ENCODE measurements at places on chromosomes 2 and 18. TPM values are rescaled to one million over a fixed set of nuclear protein-coding genes. Genes with fewer than 3 reads are reported as not detected.

IAH1 gene
- total RNA-seq = 98.4 TPM

RBM43 gene
- 3.0 TPM for total RNA-seq

CLEC4F gene
- not detected for total RNA-seq

HSBP1L1 gene
- 9.7 TPM for total RNA-seq

VIT gene
- total RNA-seq = not detected

DIPK1C gene
- total RNA-seq = not detected

PTPRN gene
- total RNA-seq = 1.4 TPM

UGT1A5 gene
- total RNA-seq = not detected

LOXHD1 gene
- total RNA-seq = not detected

PROKR1 gene
- total RNA-seq = not detected

DSC2 gene
- total RNA-seq = 1.0 TPM

MAB21L4 gene
- 0.29 TPM for total RNA-seq

C18orf54 gene
- total RNA-seq = 2.1 TPM

CYTIP gene
- 0.05 TPM for total RNA-seq

PIEZO2 gene
- 0.70 TPM for total RNA-seq

CIAO1 gene
- total RNA-seq = 78.6 TPM

RAB12 gene
- total RNA-seq = 24.1 TPM

LAMA3 gene
- total RNA-seq = 45.2 TPM

REG3A gene
- total RNA-seq = not detected

LBX2 gene
- total RNA-seq = 2.7 TPM

C1QL2 gene
- 0.86 TPM for total RNA-seq

CHRND gene
- 0.09 TPM for total RNA-seq
